ENCODE measurements at places on chromosomes 6 and 20.
A peak's percentile ranks its signal among the peaks of the same experiment; 100 is the strongest.

DNA sequence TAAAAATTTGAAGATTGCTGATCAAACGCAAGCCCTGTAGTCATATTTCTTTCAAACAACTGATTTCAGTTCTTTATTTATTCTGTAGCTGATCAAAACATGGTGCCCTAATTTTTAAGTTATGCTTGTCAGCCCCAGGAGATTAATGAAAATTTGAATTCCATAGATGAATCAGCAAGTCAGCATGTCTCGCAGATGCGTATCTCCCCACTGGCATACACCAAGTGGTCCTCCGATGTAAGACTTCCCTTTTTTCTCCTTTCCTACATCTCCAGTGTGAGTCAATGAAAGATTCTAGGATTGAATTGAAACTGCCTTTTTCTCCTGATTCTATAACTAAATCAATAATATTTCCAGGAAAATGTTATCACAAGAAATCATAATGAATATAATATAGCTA, 539.6 kb upstream of the NOX3 start:
- no peak overlapping the region for H3K27ac ChIP-seq
- no peaks in the 10 kb centered on the region for H3K4me1 ChIP-seq
- DNase-seq = no peak

DNA sequence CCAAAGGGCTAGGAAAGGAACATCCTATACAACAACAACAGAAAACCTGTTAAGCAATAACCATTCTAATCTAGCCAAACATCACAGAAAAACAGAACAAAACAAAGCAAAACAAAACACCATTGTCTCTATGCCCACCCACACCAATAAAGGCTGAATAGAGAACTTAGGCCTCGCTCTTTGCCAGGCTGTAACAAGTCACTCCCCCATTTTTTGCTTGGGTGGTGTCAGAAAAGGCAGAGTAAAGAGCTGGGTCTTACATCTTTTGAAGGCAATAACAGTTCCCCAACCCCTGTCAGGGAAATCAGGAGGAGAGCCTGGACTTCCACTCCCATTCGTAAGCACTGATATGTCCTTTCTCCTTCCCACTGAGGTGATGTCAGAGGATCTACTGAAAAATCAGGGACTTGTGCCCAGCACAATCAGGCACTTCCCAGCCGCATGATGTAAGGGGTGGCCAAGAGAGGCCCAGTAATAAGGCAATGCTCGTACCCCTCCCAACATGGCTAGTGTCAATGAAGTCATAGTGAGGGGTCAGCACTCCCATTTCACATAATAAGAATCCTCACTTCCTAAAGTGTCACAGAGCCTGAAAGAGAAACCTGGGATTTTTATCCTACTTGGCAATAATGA, 31.0 kb downstream of the THEMIS start:
- H3K27me3 ChIP-seq = no peaks in the 10 kb centered on the region
- H3K27ac ChIP-seq = no peak overlapping the region
- peaks cover 53% of the 10 kb centered on the region for H3K4me1 ChIP-seq
- no peak for DNase-seq
- no peaks in the 10 kb centered on the region for H3K36me3 ChIP-seq

DNA sequence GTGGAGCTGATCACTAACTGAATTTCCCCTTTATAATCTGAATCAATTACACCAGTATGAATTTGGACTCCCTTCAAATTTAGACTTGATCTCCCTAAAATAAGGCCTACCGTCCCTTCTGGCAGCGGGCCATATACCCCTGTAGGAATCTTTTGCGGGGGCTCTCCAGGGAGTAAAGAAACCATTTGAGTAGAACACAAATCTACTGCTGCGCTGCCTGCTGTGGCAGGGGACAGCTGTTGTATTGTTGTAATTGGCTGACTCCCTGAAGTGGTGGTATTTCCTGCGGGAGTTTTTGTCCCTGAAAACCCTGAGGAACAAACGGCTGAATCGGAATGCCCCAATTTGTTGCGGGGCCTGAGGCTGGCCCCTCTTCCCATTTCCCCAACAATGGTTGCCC, 16.0 kb upstream of the PTCRA start:
- no peaks in the 10 kb centered on the region for H3K4me1 ChIP-seq
- no peak overlapping the region for H3K27ac ChIP-seq
- no peak overlapping the region for H3K4me3 ChIP-seq
- no peaks in the 10 kb centered on the region for H3K36me3 ChIP-seq
- DNase-seq = no peak

DNA sequence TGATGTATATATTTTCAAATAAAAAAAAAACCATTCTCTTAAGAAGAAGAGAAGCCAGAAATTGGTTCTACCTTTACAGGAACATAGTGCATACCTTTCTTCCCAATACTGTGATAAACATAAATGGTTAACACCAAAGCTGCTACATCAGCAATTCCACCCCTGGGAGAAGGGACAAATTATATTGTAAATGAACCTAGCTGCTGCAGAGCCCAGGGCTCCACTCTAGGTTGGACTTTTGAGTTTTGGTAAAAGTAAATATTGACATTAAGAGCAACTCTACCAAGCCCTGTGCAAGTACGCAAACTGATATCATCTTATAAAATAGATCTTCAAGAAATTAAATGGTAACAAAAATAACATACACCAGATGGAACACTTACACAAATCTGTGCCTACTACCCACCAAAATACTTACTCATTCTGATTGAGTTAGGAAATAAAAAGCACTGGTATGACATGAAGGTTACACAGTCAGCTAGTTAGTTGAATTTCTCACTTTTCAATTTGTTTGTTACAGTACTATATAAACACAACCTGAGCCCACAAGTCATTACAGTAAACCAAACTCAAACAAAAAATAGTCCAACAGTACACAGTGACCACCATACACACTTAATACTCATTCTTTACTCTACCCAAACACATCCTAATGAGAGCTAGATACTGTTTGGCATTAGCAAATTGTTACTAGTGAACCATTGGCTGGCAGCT, 223.3 kb upstream of the HEY2 start:
- H3K4me3 ChIP-seq = no peak overlapping the region
- no peaks in the 10 kb centered on the region for H3K4me1 ChIP-seq
- DNase-seq = no peak
- no peaks in the 10 kb centered on the region for H3K27me3 ChIP-seq
- no peak overlapping the region for H3K27ac ChIP-seq

DNA sequence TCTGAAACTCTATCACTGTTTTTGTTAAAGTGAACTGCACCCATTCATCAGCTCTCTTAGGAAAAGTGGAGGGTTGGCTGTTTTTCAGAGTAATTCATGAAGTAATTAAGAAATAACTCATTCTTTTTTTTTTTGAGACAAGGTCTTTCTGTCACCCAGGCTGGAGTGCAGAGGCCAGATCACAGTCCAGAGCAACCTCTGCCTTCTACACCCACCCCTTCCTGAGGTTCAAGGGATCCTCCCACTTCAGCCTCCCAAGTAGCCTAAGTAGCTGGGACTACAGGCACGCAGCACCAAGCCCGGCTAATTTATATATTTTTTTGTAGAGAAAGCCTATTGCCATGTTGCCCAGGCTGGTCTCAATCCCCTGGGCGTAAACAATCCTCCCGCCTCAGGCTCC, 2.6 kb downstream of the ZNFX1 start:
- no peak overlapping the region for H3K27ac ChIP-seq
- peaks cover 43% of the 10 kb centered on the region for H3K36me3 ChIP-seq
- no peak overlapping the region for H3K4me3 ChIP-seq
- DNase-seq = no peak
- no peaks in the 10 kb centered on the region for H3K27me3 ChIP-seq

DNA sequence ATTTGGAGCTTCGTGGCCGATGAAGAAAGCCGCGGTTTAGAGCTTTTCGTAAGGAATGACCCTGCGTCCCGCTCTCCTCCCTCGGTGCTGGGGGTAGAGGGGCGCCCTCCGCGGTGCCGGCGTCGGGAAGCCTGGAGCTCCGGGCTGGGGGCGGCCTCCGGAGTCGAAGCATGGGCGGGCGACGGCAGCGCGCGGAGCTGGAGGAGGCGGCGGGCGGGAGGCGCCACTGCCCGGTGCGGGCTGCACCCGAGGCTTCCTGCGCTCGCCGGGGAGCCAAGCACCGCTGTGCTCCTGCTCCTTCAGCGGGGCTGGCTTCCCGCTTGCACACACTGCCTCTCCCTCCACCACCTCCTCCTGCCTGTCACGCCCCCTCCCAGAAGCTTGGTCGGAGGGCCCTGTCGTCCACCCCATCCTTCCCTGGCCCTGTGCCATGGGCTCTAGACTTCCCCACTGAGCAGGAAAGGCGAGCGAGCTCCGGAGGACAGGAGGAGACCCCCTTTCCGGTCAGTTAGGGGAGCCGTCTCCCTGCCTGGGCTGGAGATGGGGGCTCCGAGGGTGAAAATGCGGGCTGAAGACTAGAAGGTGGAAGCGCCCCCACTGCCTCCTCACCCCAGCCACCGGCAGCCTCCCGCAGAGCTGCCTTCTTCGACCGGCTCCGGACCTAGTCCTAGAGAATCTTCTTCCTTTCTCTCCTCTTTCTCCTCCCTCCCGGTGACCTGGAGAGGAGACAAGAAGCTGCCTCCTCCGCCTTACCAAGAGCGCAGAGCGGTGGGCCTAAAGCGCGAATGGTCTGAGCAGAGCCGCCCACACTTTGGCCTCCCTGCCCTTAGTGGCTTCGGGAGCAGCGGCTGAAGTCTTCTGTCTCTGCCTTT, 1.8 kb downstream of the CDH4 start:
- H3K4me3 ChIP-seq = no peak overlapping the region
- H3K27ac ChIP-seq = no peak overlapping the region
- H3K36me3 ChIP-seq = no peaks in the 10 kb centered on the region
- no peak for DNase-seq
- H3K4me1 ChIP-seq = no peaks in the 10 kb centered on the region
- peaks cover 11% of the 10 kb centered on the region for H3K27me3 ChIP-seq

GRCh38 chr20:53599378-53599777, 5.7 kb upstream of the ZNF217 start:
- peaks cover 28% of the 10 kb centered on the region for H3K4me1 ChIP-seq
- no peak overlapping the region for H3K27ac ChIP-seq
- no peak overlapping the region for H3K4me3 ChIP-seq
- H3K27me3 ChIP-seq = no peaks in the 10 kb centered on the region
- no peak for DNase-seq

DNA sequence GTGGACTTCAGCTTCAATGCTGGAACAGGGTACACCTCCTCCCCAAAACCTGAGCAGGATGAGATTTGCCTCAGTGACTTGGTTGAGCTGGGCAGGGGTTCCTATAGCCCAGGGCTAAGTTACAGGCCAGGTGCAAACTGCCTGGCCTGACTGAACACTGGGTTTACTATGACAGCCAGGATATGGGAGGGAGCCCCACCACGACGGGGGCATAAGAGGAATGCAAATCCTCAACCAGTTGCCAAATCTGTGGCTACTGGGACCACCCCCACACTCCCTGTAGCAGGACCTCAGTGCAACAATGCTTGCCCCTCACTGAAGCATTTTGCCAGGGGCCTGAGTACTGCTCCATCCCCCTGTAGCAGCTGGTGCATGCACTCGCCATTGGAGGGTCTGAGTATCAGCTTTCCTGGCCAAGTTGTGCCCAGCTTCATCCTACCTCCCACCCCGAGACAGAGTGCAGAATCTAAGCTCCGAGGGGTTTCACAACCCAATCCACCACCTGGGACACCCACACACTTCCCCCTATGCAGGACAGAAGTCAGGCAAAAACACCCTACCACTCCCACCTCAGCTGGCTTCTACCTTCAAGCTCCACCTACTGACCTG, 27.6 kb downstream of the TREML4 start:
- H3K4me1 ChIP-seq = no peaks in the 10 kb centered on the region
- H3K4me3 ChIP-seq = no peak overlapping the region
- DNase-seq = no peak
- no peaks in the 10 kb centered on the region for H3K27me3 ChIP-seq
- no peak overlapping the region for H3K27ac ChIP-seq

- H3K4me3 ChIP-seq = no peak overlapping the region
- no peak overlapping the region for H3K27ac ChIP-seq
- peaks cover 79% of the 10 kb centered on the region for H3K4me1 ChIP-seq
- no peaks in the 10 kb centered on the region for H3K27me3 ChIP-seq
Measured at GRCh38 chr20:43961116-43961515, 46.5 kb downstream of the TOX2 start.

GRCh38 chr6:24949020-24949569, 13.3 kb upstream of the RIPOR2 start:
- peak overlapping the region; percentile 40 for H3K4me3 ChIP-seq
- H3K4me1 ChIP-seq = peaks cover 77% of the 10 kb centered on the region

GRCh38 chr6:140586426-140587061, 1212.1 kb upstream of the CITED2 start:
- no peaks in the 10 kb centered on the region for H3K4me1 ChIP-seq
- no peaks in the 10 kb centered on the region for H3K36me3 ChIP-seq
- no peaks in the 10 kb centered on the region for H3K27me3 ChIP-seq
- DNase-seq = no peak

- H3K27ac ChIP-seq = no peak overlapping the region
- H3K4me1 ChIP-seq = peaks cover 12% of the 10 kb centered on the region
- H3K4me3 ChIP-seq = peak overlapping the region; percentile 52
- no peaks in the 10 kb centered on the region for H3K27me3 ChIP-seq
- no peaks in the 10 kb centered on the region for H3K36me3 ChIP-seq
Measured at GRCh38 chr20:19937651-19938420, 79.3 kb upstream of the NAA20 start.

- no peaks in the 10 kb centered on the region for H3K27me3 ChIP-seq
- H3K27ac ChIP-seq = no peak overlapping the region
- no peaks in the 10 kb centered on the region for H3K4me1 ChIP-seq
- no peak for DNase-seq
- no peak overlapping the region for H3K4me3 ChIP-seq
- H3K36me3 ChIP-seq = no peaks in the 10 kb centered on the region
Measured at GRCh38 chr6:53603386-53604116, 58.6 kb upstream of the GCLC start.

Measured in CD8-positive, alpha-beta memory T cell (primary cell).